ENCODE measurements at places on chromosomes 12 and 14.
A peak's percentile ranks its signal among the peaks of the same experiment; 100 is the strongest.

DNA sequence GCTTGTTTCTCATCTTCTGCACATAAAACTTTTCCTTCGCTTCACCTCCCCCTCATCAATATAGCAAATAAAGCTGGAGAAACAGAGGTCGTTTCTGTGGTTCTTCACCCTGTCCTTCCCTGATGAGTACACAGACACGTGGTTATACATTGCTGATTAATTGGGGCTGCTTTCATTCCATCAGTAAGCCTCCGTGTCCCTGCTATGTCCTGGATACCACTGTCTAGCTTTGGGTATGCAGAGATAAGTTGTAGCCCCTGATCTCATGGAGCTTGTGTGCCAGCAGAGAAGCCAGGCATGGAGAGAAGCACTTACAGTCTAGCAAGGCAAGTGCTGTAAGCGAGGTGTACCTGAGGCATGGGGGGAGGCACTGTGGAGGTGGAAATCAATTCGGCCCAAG, 108.4 kb downstream of the EXOC5 start:
- no peak for DNase-seq

- peak; percentile 62 for DNase-seq
Measured at GRCh38 chr12:4829161-4829792, 80.4 kb upstream of the KCNA1 start.

DNA sequence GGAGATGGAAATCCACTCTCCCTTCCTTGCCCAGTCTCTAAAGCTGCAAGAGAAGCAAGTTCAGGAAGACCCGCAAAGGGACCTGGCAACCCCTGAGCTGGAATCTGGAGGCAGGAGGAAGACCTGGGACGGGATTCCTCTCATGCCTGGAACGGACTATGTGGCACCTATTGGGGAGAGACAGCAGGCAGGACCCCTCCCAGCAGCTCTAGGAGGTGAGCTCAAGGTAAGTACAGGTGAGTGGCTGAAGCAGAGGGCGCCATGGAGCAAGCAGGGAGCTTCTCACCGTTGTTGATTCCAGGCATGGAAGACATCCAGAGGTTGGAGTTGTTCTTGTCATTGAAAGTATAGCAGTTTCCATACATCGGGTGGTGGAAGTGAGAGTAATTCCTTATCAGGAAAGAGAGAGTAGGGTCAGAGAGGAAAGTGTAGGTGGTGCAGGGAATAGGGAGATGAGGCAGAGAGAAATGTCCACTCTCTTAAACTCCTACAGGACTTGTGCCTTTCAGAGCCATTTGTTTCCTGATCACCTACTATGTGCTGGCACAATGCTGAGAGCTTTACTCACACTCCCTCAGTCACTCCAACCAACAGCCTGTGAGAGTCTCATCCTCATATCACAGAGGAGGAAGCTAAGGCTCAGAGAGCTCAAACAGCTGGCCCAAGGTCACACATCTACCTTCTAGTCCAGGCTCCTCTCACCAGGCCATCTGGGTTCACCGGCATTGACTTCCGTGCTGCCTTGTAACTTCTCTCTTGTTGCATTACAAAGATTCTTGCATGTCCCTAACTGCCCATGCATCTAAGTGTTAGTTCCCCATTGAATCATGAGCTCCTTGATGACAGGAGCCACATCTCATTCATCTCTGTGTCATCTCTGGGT, 13.9 kb upstream of the TNFRSF1A start:
- no peak for DNase-seq

DNA sequence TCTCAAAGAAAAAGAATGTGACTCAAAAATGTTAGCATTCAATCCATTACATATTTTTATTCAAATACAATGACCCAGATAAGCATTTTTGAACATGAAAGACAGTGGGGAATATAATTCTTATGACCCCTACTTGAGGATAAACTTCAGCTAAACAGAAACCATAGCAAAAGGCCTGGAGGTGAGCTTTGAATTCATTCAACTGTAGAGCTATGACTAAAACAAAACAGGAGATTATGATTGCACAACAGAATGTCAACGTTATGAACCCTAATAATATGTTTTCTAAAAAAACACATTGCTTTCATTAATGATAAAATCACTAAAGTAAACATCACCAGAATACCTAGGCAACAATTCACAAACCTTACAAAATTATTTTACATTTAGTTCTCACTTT, 27.8 kb downstream of the EFCAB11 start:
- no peak for DNase-seq

- no peak for DNase-seq
Measured at GRCh38 chr12:72270246-72270645, 1.9 kb upstream of the TRHDE start.

DNA sequence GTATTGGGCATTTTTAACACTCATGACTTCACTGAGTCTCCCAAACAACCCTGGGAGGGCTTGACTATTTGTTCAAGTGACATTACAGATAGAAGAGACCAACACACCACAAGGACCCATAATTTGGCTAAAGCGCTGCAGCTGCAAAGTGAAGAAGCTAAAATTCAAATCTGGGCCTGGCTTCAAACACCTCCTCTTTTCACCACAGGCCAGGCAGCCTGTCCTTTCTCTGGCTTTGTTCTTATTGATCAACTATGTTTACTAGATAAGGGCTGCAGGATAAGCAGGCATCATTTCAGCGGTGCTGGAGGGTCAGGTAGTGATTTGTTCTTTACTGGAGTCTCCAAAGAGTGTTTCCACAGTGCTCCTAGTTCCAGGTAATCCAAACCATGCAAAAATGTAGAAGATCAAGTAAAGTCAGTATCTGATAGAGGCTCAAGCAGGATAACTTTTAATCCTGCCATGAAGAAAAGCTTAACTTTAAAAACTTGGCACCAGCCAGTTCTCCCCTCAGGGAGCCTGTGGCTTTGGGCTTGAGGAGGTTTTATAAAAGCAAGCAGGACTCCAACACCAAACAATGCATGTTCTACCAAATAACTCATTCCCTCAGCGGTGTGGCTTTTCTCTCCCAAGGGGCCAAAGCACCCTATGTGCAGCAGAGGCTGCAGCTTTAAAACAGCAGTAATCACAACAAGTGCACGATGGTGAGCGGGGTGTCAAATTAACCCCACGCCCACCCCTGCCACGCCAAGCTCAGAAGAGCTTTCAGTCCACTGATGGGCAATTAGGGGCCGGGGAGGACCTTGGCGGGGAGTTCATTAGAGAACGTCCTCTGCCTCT, 16.8 kb downstream of the CLMN start:
- no peak for DNase-seq

GRCh38 chr12:46267825-46268582, 839 bp downstream of the SLC38A1 start:
- no peak for DNase-seq

- no peak for DNase-seq
Measured at GRCh38 chr12:65942102-65942501, 117.8 kb downstream of the HMGA2 start.

All from GM12864 (cell line).